Esophagus squamous epithelium (tissue), 5 donors: ENCODE measurements at places on chromosomes 2 and 18.

- DNase-seq: no peak
These were observed 589.2 kb upstream of the LRRTM1 start for GRCh38 chr2:80893711-80894110.

GRCh38 chr2:216142540-216142939 lies 33.4 kb downstream of the XRCC5 start:
- no peak for DNase-seq

GRCh38 chr2:35337922-35338321 lies 1017.7 kb upstream of the CRIM1 start:
- DNase-seq: no peak

DNA sequence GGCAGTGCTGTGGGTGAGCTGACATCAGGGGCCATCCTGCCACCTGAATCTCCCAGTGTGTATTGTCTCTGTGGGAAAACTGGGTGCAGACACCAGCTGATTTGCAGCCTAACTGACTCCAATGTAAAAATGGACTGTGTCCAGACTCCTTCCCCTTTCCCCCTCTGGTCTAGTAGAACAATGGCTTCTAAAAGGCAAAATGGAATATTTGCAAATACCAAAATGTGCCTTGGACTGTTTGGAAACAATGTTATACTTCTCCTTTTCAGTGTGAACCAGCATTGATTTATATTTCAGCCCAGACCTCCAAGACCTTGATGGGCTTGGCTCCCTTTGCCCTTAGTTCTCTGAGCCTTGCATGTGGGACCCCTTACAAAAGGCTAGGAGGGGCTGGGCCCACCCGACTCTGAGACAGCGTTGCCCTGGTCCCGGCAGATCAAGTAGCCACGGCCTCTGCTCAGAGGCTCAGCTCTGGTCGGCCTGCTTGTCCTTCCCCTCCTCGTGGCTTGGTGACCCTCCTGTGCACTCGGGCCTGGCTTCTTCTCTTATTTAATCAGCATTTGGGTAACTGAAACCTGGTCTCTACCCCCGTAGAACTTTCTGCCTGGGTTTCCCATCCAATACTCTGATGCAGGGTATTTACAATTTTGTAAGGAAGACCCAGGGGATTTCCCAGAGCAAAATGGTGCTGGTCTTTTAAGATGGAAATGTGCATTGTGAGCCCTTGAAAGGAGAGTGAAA lies 18.0 kb upstream of the ACKR3 start:
- DNase-seq: no peak

GRCh38 chr2:6780765-6781274 lies 84.9 kb downstream of the CMPK2 start:
- no peak for DNase-seq

DNA sequence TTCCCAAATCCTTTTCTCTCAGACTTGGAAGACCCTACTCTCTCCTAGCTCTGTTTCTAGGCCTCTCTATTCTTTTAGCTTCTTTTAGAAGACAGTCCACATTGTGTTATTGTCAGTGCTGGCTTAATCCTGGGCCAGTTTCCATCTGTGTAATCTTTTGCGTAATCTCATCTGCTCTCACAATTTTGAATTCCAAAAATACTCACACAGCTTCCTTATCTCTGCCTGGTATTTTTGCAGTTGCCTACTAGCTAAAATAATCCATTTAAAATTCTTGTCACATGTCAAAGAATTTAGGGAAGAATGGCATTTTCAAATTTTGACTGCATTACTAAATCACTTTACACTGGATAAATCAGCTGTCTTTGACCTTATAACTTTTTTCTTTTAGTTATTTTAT lies 200.6 kb upstream of the MEX3C start:
- DNase-seq: no peak
